ENCODE measurements at places on chromosomes 5 and 9.

- no peak for DNase-seq
Measured at GRCh38 chr5:172417983-172418630, 36.2 kb downstream of the SH3PXD2B start.

DNA sequence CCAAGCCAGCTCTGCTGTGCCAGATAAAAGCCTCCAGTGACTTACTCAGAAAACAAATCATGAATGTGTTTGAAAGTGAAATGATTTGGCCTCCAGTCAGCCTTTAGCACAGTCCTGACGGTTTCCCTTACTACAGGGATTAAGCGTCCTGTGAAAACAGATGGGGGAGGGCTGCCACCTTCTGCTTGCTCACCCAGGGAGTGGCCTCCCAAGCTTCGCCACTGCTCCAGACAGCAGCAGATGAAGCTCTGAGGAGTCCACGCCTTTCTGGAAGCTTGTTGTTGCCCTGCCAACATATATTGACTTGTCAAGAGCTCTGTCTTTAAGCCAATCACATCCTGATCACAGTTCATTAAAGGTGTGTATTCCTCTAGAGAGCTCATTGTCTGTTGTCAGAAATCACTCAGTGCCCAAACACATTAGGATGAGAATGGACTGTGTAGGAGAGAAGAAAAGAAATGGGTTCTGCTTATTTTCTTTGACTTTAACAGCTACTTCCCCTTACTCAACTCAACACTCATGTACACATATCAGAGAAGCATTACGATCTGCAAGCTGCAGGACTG, 4.9 kb upstream of the FYB1 start:
- DNase-seq: no peak

DNA sequence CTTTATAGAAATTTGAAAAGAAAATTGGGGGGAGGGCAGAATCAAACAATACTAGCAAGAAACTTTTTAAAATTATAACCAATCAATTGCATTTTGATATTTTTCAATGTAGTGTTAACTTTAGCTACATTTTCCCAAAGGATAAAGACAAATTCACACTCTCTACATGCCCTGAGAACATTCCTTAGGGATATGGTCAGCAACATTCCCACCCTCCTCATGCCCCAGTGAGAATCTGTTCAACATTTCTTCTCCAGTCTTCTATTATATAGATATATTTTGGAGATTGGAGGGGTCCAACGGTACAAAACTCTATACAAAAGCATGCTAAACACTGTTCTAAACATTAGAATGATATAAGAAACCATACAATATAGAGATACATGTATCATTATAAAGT, 11.6 kb upstream of the PRR16 start:
- no peak for DNase-seq

- DNase-seq: no peak
Measured at GRCh38 chr9:105972466-105973204, 278.3 kb downstream of the TMEM38B start.

DNA sequence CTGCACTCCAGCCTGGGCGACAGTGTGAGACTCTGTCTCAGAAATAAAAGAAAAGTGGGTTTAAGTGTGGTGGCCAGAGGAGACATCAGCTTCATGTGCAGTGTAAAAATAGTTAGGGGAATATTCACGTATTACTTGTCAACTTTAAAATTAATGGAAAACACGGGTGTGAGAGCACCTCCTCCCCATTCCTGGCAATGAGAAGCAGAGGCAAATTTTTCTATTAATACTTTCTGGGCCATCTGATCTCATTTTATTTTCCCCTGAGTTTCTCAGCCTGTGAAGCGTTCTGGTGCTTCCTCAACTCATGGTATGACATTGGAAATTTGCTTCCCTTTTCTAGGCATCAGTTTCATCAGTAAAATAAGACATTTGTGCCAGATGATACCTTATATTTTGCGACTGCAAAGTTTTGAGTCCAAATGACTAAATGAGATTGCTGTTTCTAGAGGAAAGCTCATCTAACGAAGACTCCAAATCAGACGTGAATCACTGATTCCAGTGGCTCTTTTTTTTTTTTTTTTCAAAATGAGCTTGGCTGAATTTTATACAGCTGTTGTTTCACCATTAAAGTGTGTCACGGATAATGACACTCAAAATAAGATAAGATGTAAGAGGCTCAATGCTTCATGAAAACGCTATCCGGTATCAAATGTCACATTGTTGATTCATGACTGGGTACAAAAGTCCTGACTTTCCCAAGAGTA, 104.6 kb downstream of the MSX2 start:
- DNase-seq: no peak

- DNase-seq: no peak
Measured at GRCh38 chr5:137560420-137560819, 61.3 kb upstream of the SPOCK1 start.

- DNase-seq: no peak
Measured at GRCh38 chr5:173172166-173172565, 27.8 kb downstream of the BNIP1 start.

GRCh38 chr5:122030251-122030650, 47.8 kb downstream of the LOX start:
- DNase-seq: no peak

- DNase-seq: no peak
Measured at GRCh38 chr9:122988920-122989621, 44.4 kb upstream of the GPR21 start.

GRCh38 chr9:137892424-137893191, 15.0 kb downstream of the CACNA1B start:
- DNase-seq: no peak

DNA sequence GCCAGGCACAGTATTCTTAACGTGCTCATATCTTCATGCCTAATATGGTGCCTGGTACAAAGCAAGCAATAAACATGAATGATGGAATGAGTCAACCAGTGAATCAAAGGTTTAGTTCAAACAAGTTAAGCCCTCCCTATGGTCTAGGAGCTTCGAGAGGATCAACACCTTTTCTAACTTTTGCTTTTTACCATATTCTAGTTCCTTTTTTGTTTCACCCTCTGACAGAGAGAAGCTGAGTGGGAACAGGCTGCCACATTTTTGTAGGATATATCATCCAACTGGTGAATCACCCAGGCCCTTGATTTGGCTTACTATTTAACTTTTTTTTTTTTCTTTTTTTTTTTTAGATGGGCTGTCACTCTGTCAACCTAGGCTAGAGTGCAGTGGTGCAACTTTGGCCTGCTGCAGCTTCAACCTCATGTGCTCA, 39.3 kb upstream of the TNC start:
- no peak for DNase-seq

DNA sequence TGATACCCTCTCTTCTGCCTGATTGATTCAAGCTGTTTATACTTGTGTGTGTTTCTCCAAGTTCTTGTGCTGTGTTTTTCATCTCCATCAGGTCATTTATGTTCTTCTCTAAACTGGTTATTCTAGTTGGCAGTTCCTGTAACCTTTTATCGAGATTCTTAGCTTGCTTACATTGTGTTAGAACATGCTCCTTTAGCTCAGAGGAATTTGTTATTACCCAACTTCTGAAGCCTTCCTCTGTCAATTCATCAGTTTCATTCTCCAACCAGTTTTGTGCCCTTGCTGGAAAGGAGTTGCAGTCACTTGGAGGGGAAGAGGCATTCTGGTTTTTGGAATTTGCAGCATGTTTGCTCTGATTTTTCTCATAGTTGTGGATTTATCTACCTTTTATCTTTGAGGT, 126.2 kb upstream of the FTMT start:
- no peak for DNase-seq

DNA sequence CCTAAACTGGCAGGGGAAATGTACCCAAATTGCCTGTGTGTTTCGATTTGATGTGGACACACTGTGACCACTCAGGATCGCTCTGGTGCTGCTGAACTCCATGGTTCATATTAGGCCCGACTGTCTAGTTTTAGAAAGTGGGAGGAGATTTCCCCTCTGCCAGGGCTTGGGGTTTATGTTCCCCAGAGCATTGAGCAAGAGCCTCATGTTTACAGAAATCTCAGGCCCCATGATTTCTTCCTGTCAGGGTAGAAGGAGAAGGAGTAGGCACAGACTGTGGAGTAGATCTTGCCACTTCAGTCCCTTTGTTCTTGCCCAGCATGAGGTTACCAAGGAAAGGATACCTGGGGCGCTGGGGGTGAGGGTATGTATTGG, 40.8 kb upstream of the GLRX start:
- no peak for DNase-seq

DNA sequence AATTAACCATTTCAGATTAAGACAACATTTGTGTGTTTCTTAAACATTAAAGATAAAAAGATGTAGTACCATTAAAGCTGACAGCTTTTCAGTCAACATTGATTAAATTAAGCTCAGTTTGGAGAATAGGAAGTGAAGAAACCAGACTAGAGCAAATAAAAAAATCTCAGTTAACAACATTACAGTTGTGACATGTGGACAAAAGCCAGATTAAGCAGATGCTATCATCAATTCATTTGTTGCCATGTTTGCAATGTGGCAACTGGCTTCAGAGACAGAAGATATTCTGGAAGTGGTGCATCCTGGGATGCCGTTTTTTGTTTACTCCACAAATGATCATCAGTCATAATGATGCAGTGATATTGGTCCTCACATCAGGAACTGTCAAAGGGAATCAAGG, 70.3 kb upstream of the CNTLN start:
- no peak for DNase-seq

DNA sequence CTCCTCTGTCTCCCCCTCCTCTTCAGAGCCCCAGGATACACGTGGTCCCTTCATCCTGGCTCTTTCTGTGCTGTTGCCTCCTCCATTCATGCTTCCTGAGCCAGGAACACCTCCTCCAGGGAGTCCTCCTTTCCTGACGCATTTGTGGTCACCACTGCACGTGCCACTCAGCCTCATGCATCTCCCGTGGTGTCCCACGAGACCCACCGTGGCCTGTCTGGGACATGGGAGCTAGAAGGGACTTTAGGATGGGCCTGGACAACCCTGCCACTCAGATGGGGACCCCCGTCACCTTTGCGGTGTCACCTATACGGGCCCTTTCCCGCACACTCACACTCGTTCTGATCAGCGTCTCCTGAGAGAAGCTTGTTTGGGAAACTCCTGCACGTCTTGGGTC, 6.7 kb downstream of the GLIPR2 start:
- DNase-seq: no peak

- DNase-seq: no peak
Measured at GRCh38 chr9:97470076-97470475, 31.4 kb upstream of the TMOD1 start.

DNA sequence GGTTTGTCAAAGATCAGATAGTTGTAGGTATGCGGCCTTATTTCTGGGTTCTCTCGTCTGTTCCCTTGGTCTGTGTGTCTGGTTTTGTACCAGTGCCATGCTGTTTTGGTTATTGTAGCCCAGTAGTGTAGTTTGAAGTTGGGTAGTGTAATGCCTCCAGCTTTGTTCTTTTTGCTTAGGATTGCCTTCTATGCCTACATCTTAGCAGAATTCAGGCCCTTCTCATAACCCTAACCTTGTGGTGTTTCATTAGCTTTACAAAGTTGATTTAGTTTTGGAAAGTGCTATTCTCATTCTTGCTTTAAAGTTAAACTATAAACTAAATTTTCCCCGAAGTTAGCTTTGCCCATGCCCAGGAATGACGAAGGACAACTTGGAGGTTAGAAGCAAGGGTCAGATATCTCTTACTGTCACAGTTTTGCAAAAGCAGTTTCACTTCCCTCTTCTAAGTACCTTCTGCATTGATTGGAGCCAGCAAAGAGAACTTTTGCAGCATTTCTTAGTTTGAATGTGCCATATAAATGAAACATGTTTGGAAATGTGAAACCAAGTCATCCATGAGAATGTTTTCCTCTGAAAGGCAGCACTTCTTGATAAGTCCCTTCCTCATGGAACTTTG, 274.3 kb upstream of the DMRT1 start:
- no peak for DNase-seq

GRCh38 chr9:107147134-107147533, 135.9 kb upstream of the RAD23B start:
- no peak for DNase-seq

DNA sequence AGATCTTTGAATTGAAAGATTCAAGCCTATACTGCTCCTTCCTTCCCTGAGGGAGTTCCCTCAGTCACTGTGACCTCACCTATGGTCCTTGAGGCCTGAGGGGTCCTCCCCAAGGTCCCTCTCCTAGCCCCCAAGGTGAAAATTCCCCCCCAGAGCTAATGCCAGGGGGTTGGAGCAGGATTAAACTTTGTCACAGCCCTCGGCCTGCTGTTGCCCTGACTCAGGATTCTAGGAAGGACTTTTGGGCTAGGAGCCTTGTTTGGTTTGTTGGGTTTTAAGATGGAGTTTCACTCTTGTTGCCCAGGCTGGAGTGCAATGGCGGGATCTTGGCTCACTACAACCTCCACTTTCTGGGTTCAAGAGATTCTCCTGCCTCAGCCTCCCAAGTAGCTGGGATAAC, 123.2 kb downstream of the C5orf15 start:
- DNase-seq: no peak

DNA sequence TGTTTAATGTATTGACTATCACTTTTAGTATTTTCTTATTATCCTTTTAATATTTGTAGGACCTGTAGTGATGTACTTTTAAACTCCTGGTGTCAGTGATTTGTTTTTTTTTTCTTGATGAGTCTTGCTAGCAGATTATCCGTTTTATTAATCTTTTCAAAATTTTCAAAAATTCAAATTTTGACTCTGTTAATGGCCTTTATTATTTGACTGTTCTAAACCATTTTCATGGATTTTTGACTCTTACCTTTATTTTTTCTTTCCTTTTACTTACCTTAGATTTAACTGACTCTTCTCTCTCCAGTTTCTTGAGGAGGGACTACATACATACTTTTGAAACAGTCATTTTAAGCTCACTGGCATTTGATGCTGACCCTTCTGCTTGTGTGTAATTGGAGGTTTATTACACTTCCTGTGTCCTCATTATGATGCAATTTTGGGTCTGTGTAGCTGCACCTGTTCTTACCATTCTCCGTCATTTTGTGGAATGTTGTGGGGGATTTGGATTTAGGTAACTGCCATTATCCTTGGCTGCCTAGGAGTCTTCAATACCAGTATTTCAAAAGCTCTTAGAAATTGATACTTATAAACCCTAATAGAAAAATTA, 32.0 kb upstream of the EXOC3 start:
- DNase-seq: no peak

DNA sequence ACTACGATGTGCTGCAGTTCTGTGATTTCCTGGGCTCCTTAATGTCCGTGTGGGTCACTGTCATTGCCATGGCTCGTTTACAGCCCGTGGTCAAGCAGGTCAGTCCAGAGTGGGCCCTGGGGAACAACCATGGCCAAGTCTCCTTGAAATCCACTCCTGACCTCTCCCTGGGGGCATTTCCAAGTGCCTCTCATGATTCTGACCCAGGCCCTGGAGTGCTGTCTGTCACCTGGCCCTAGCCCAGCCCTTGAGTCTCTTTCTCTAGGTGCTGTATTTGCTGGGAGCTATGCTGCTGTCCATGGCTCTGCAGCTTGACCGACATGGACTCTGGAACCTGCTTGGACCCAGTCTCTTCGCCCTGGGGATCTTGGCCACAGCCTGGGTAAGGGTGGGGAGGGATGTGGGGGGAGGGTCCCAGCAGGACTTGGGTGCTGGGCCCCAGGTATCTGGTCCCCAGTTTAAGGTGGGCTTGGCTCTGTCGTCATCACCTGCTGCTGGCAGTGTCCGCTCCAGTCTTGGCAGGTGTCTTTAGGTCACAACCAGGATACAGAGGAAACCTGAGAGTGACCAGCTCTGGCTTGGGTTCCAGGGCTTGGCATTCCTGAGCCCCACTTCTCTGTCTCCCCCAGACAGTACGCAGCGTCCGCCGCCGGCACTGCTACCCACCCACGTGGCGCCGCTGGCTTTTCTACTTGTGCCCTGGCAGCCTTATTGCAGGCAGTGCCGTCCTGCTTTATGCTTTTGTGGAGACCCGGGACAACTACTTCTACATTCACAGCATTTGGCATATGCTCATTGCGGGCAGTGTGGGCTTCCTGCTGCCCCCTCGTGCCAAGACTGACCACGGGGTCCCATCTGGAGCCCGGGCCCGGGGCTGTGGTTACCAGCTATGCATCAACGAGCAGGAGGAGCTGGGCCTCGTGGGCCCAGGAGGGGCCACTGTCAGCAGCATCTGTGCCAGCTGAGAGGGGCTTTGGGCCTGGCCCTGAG, 17.0 kb downstream of the OR13J1 start:
- no peak for DNase-seq
